ENCODE measurements at places on chromosomes 1 and 21.

- DNase-seq: peak; percentile 53
- H3K4me1 ChIP-seq: peaks cover 95% of the 10 kb centered on the region
- peak overlapping the region; percentile 97 for H3K27ac ChIP-seq
- H3K4me3 ChIP-seq: peak overlapping the region; percentile 70
Measured at GRCh38 chr1:31583082-31583994, 7.0 kb downstream of the TINAGL1 start.

DNA sequence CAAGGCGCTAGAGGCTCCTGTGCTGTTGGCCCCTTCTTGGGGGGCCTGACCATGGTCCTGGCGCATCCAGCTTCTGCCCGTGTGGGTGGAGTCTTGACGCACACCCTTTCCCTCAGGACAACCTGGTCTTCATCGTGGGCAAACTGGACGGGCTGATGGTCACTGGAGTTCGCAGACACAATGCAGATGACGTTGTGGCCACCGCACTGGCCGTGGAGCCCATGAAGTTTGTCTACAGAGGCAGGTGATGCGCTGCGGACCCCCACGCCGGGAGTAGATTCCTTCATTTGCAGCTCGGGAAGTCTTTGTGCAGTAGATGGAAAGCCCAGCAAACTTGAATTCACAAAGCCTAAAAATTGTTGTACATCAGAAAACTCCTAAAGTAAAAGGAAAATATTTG, 58.1 kb downstream of the S100B start:
- no peaks in the 10 kb centered on the region for H3K27me3 ChIP-seq
- peaks cover 96% of the 10 kb centered on the region for H3K36me3 ChIP-seq
- DNase-seq: no peak
- no peak overlapping the region for H3K27ac ChIP-seq
- no peak overlapping the region for H3K4me3 ChIP-seq

DNA sequence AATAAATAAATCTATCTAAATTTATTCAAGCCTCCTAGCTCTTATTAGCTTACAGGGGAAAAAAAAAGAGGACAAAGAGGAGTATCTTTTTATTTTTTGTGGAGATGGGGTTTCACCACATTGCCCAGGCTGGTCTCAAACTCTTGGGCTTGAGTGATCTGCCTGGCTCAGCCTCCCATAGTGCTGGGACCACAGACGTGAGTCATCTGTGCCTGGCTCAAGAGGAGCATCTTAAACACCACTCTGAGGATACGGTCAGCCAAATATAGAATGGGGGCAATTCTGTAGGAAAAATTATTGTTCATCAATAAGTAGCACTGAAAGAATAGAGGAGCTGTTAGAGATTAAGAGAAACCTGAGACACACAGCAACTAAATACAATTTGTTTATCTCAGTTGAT, 24.1 kb downstream of the SLC45A3 start:
- peaks cover 21% of the 10 kb centered on the region for H3K4me1 ChIP-seq
- no peak for DNase-seq
- no peak overlapping the region for H3K27ac ChIP-seq
- H3K36me3 ChIP-seq: no peaks in the 10 kb centered on the region

GRCh38 chr1:160794376-160794775, 1.6 kb upstream of the LY9 start:
- no peak for DNase-seq
- no peaks in the 10 kb centered on the region for H3K4me1 ChIP-seq
- H3K27ac ChIP-seq: no peak overlapping the region

- H3K4me1 ChIP-seq: peaks cover 26% of the 10 kb centered on the region
- no peak overlapping the region for H3K4me3 ChIP-seq
- peak overlapping the region; percentile 21 for H3K27ac ChIP-seq
- H3K36me3 ChIP-seq: no peaks in the 10 kb centered on the region
- DNase-seq: no peak
- H3K27me3 ChIP-seq: no peaks in the 10 kb centered on the region
Measured at GRCh38 chr1:182166750-182167149, 105.2 kb upstream of the ZNF648 start.

DNA sequence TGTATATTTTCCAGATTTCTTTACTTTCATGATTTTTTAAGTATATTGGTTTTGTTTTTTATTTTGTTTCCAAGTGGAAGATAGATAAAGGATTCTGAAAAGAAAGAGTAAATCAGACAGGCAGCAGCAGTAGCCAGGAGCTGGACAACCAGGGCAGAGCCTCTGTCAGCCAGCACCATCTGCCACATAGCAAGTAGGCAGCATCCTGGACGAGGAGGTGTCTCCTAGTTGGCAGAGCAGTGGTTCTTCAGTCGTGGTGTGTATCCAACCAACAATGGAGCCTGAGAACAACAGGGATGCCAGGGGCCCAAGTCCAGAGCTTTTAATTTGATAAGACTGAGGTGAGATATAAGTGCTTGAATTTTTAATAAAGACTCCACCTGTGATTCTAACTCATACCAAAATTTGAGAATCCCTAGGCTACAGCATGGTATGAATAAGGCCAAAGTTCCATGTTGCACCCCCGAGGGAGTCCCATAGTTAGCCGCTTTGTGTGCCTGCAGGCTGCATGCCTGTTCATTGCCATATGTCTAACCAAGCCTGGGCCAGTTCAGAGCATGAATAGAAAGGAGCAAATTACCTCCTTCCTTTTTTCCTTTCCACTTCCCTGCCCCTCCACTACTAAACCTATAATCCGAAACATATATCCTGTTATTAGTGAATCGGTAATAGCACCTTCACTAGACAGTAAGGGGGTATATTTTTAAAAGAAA, 153.2 kb downstream of the NTNG1 start:
- no peaks in the 10 kb centered on the region for H3K4me1 ChIP-seq
- DNase-seq: no peak
- H3K27ac ChIP-seq: no peak overlapping the region

- H3K36me3 ChIP-seq: peaks cover 4% of the 10 kb centered on the region
- peaks cover 70% of the 10 kb centered on the region for H3K4me1 ChIP-seq
- DNase-seq: no peak
Measured at GRCh38 chr1:231933711-231934626, 307.4 kb downstream of the DISC1 start.

- no peaks in the 10 kb centered on the region for H3K4me1 ChIP-seq
- no peak for DNase-seq
- H3K27ac ChIP-seq: no peak overlapping the region
- H3K36me3 ChIP-seq: no peaks in the 10 kb centered on the region
Measured at GRCh38 chr1:60126723-60127122, 53.2 kb upstream of the C1orf87 start.

DNA sequence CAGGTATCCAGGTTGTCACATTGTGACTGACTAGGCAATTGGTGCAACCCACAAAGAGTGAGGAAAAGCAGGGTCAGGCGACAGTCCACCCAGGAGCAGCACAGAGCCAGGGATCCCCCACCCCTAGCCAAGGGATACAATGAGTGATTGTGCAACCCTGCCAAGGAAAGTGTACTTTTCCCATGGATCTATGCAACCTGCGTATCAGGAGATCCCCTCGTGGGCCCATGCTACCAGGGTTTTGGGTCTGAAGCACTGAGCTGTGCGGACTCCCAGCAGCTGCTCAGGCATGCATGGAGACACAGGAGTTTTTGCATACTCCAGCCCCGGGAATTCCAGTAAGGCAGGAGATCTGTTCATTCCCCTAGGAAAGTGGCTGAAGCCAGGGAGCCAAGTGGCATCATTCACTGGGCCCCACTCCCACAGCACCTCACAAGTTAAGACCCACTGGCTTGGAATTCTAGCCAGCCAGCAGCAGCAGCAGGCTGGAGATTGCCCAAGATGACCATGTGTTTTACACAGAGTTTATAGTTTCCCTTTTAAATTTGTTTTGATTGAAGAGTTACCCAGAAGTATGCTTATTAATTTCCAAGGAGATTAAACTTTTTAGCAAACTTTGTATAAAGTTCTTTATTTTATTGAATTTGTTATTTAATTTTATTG, 136.0 kb downstream of the LTN1 start:
- no peak for DNase-seq
- H3K27ac ChIP-seq: no peak overlapping the region
- H3K36me3 ChIP-seq: no peaks in the 10 kb centered on the region
- peaks cover 19% of the 10 kb centered on the region for H3K4me1 ChIP-seq
- H3K27me3 ChIP-seq: no peaks in the 10 kb centered on the region

DNA sequence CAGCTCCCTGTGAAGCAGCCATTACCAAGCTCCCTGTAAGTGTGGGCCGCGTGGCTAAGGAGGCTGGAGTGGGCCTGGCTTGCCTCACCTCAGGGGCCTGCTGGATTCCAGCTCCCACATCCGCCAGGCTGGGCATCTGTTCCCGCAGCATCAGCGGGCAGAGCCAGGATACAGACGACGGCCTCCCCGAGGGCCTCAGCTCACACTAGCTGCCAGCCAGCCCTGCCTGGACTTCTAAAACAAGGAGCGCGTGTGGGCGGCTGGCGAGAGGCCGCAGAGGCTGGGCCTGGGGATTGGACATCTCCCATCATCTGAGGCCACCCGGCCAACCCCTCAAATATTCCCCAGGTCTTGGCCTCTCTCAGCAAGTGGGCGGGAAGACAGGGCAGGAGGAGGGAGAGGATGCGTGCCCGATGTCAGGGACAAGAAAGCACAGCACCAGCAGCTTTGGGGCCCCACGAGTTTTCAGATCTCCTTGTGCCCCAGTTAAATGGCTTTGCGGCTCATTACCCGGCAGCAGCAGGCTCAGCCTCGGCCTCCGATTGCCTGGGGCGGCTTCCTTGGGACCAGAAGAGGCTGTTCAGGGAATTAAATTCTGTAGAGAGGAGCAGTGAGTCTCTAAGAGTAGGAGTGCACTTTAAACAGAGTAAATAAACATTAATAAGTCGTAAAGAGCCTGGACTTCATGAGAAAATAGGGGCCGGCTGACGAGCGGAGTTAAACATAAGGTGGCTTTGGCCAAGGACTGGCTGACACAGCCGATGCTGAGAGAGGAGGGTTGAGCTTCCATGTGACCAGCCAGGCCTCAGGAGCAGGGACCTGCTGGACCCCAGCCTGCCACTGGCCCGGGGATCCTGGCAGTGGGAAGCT, 208.9 kb upstream of the C1orf174 start:
- H3K27ac ChIP-seq: no peak overlapping the region
- no peak for DNase-seq
- H3K4me1 ChIP-seq: no peaks in the 10 kb centered on the region

Measured in left ventricle myocardium inferior (tissue), 1 donor.